Jurkat, Clone E6-1 (cell line): ENCODE measurements at places on chromosomes 6 and 20.

DNA sequence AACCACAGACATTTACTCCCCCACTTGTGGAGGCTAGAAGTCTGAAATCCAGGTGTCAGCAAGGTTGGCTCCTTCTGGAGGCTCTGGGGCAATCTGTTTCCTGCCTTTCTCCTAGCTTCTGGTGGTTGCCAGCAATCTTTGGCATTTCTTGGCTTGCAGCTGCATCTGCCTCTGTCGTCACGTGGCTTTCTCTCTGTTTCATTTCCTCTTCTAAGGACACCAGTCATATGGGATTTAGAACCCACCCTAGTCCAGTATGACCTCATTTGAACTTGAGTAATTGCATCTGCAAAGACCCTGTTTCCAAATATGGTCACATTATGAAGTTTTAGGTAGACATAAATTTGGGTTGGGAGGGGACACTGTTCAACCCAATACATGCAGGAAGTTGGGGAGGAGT lies 56.2 kb upstream of the EPB41L1 start:
- DNase-seq: peak; percentile 86

DNA sequence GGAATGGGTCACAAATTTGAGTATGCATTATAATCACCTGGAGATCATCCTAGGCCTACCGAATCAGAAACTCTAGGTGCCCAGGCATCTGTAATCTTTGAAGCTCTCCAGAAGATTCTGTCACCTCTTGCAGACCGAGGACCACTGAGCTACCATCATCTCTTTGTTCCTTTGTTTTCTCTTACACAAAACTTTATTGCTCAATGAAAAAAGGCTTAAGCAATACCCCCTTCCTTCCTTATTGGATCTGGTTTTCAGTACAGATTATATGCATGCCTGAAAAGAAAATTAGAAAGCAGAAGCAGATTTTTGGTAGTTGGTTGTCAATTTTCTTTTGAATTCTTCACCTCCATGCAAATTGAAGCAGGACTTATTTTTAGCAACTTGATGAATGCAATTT lies 31.3 kb downstream of the STX11 start:
- no peak for DNase-seq

DNA sequence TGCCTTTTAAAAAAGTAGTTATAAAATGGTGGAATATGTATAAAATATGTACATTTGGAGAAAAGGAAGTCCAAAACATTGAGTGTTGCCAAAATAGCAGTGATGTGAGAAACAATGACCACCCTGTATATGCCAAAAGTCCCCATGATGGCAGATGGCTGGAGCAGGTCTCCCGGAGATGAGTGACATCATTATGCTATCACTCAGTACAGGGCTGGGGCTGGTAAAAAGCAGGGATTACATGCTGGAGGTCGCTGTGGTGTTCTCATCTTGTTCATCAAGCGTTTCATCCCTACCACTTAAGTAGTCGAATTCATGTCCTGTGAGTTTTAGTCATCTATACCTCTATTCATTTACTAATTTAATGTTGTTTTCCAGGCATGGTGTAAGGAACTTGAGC lies 315.3 kb upstream of the SLC35B3 start:
- DNase-seq: no peak

DNA sequence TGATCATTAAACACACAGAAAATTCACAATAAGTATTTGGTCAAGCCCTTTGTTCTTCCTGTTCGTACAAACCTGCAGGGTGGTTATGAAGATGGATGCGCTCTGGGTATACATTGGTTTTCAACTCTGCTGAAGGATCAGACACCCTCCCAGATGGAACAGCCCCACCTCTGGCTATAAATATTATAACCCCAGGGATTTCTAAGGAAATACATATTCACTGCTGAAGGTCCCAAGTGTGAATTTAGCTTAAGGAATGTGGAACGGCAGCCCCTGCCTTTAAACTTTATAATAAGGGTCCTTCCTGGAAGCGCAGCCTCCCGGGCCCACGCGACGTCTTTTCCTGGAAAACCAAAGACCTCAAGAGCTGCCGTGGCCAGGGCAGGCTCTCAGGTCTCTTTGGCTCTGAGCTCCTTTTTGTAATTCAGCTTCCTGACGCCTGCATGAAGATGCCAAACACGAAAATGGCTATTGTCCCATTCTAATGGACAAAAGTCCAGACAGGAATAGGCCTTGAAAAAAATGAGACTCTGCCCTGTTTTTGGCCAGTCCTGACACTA lies 172.4 kb upstream of the SSTR4 start:
- DNase-seq: no peak

- DNase-seq: no peak
Observed at GRCh38 chr6:33082702-33083101, 6.9 kb downstream of the HLA-DPB1 start.

- DNase-seq: no peak
Observed at GRCh38 chr6:79694156-79694555, 63.0 kb downstream of the SH3BGRL2 start.
